CD4-positive, alpha-beta T cell treated with Interferon alpha-2 for 1 hour (primary cell): ENCODE measurements at places on chromosomes 5 and 9.

- no peak for DNase-seq
Measured at GRCh38 chr9:128206484-128206883, 3.3 kb downstream of the DNM1 start.

DNA sequence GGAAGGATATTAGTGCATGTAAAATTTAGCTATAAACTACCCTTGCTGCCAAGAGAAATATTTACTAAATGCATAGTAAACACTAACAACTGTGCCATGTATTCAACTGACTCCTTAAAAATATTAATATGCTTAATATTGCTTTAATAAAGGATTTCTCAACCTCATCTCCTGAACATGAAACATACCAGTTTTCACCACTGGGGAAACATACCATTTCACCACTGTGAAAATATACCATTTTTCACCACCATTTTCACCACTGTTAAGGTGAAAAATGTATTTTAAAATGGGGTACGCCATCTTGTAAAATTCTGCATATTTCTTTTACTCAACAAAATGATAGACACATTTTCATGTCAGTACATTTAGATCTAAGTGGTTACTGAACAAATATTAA is 4.5 kb downstream of the RAB14 start:
- DNase-seq = no peak

DNA sequence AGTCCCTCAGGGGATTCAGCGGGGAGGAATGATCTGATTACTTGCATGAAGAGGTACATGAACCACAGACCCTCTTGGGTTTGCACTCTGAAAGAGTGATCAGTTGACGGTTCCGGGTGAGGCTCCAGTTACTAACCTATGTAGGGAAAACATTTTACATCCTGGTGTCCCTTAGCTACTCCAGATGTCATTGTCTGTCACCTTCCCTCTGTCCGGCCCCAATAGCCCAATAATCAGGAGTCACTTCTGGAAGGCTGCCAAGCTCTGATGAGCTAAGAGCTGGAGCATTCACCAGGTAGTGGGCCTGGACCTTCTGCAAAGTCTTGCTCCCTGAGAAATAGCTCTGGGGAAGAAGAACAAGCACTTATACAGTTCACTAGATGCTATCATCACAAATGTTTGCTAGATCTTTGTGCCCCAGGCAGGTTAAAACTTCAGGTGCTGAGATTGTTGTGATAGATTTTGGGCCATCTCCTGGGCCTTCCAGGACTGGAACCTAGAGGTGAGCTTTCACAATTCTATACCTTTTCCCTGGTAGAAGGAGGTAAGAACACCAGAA is 64.5 kb downstream of the ENTREP1 start:
- DNase-seq = no peak

GRCh38 chr5:76290321-76290757 is 112.7 kb upstream of the IQGAP2 start:
- DNase-seq = no peak

GRCh38 chr5:14495301-14495700 is 86.3 kb upstream of the OTULINL start:
- DNase-seq = no peak

GRCh38 chr9:137648396-137648795 is 29.6 kb downstream of the EHMT1 start:
- no peak for DNase-seq
